Activated CD8-positive, alpha-beta memory T cell treated with anti-CD3 and anti-CD28 coated beads, Interleukin-2, amount 10 ng/mL, durations not matched to agents 7 days and 5 days (primary cell): ENCODE measurements at places on chromosomes 3 and 15. TPM values are rescaled to one million over a fixed set of nuclear protein-coding genes. Genes with fewer than 3 reads are reported as not detected.
A peak's percentile ranks its signal among the peaks of the same experiment; 100 is the strongest.

GRCh38 chr3:73086071-73086494 is 24.6 kb downstream of the EBLN2 start:
- H3K36me3 ChIP-seq, result no peaks in the 10 kb centered on the region
- DNase-seq, result peak; percentile 52
- H3K27me3 ChIP-seq, result no peaks in the 10 kb centered on the region
- H3K4me1 ChIP-seq, result peaks cover 5% of the 10 kb centered on the region
- H3K4me3 ChIP-seq, result no peak overlapping the region

GRCh38 chr3:156816794-156817645 is 9.1 kb upstream of the LEKR1 start:
- peak overlapping the region; percentile 96 for H3K27ac ChIP-seq
- peak; percentile 94 for DNase-seq
- peaks cover 64% of the 10 kb centered on the region for H3K4me1 ChIP-seq
- H3K36me3 ChIP-seq, result peaks cover 6% of the 10 kb centered on the region

GRCh38 chr15:68369931-68370767 is 61.8 kb downstream of the ITGA11 start:
- DNase-seq, result no peak
- H3K4me3 ChIP-seq, result no peak overlapping the region
- H3K27ac ChIP-seq, result no peak overlapping the region
- peaks cover 6% of the 10 kb centered on the region for H3K27me3 ChIP-seq
- no peaks in the 10 kb centered on the region for H3K36me3 ChIP-seq

Gene CEP19
- total RNA-seq, result 4.1 TPM

Gene CPEB1
- not detected for total RNA-seq

Gene HTD2
- 6.9 TPM for total RNA-seq

- H3K36me3 ChIP-seq, result no peaks in the 10 kb centered on the region
- H3K27ac ChIP-seq, result no peak overlapping the region
- no peaks in the 10 kb centered on the region for H3K27me3 ChIP-seq
- peaks cover 6% of the 10 kb centered on the region for H3K4me1 ChIP-seq
Measured at GRCh38 chr3:111971533-111972130, 7.2 kb upstream of the ABHD10 start.

DNA sequence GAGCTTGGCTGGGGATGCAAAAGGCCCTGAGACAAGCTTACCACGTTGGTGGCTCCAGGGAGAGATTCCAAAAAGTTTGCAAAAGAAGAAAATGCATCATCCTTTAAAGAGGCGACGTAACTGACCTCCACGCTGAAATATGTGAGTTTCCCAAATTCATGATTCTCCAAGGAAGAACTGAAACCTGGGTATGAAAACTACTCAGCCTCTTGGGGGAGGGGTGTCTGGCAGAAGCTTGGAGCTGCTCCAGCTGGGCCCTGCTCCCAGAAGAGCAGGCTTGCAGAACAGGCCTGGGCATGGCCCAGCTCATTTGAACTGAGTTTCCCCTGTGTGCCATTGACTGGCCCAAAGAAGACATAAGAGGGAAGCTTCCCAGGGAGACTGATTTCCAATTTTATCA is 20.5 kb downstream of the CPN2 start:
- peaks cover 22% of the 10 kb centered on the region for H3K27me3 ChIP-seq
- H3K27ac ChIP-seq, result no peak overlapping the region
- no peaks in the 10 kb centered on the region for H3K36me3 ChIP-seq
- H3K4me1 ChIP-seq, result peaks cover 11% of the 10 kb centered on the region
- H3K4me3 ChIP-seq, result no peak overlapping the region

Gene CHRFAM7A
- 2.1 TPM for total RNA-seq

Gene C3orf80
- 0.15 TPM for total RNA-seq

Gene OR5K2
- total RNA-seq, result not detected

DNA sequence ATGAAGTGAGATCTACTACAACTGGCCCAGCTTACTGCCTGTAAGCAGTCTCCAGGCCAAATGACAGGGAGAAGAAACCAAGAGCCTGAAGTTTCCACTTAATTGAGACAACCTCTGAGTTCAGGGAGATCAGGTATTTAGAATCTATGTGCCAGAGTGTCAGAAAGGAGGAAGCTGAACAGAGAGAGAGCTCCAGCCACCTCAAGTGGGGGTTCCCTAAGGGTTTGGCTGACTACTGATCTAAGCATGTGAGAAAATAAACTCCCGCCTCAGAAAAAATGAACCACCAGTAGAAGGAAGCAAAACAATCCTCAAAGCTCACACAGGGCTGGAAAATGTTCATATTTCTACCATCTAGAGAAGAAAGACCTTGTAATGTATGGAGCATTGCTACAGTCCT is 25.0 kb downstream of the ADAM10 start:
- H3K4me3 ChIP-seq, result no peak overlapping the region
- DNase-seq, result no peak
- no peak overlapping the region for H3K27ac ChIP-seq
- no peaks in the 10 kb centered on the region for H3K27me3 ChIP-seq

GRCh38 chr3:150627557-150627956 is 24.4 kb downstream of the SELENOT start:
- H3K4me3 ChIP-seq, result no peak overlapping the region
- H3K27me3 ChIP-seq, result no peaks in the 10 kb centered on the region
- DNase-seq, result no peak
- no peak overlapping the region for H3K27ac ChIP-seq
- H3K4me1 ChIP-seq, result peaks cover 5% of the 10 kb centered on the region

Gene CTXND1
- not detected for total RNA-seq

DNA sequence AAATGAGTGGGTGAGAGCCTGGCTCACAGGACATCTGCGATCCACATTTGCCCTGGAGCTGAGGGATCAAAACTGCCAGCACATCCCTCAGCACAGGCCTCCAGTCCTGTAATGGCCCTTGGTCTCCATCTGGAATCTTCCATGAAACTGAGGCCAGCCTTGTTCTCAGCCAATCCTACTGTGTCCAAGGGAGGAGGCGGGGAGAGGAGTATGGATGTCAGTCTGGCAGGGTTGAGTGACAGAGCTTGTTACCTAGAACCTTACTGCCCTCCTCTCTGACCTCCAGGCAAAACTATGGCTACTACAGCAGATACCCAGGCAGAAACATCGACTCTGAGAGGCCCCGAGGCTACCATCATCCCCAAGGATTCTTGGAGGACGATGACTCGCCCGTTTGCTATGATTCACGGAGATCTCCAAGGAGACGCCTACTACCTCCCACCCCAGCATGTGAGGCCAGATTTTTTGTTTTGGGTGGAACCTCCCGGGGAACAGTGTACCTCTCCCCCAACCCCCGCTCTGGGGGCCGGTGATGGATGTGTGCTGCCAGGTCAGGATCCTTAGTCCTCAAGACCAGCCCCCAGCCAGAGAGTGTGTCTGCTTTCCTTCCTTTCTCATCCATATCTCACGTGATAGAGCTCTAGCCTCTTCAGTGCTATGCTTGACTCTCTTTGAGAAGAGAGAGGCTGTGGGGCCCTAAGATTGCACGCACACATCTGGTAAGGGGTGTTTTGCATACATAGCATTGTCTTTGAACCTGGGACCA is 41.3 kb downstream of the CHDH start:
- no peaks in the 10 kb centered on the region for H3K4me1 ChIP-seq
- no peak for DNase-seq
- no peaks in the 10 kb centered on the region for H3K36me3 ChIP-seq
- H3K27me3 ChIP-seq, result no peaks in the 10 kb centered on the region
- no peak overlapping the region for H3K4me3 ChIP-seq

- H3K27me3 ChIP-seq, result peaks cover 7% of the 10 kb centered on the region
- H3K27ac ChIP-seq, result no peak overlapping the region
- H3K4me1 ChIP-seq, result peaks cover 8% of the 10 kb centered on the region
- DNase-seq, result no peak
- H3K36me3 ChIP-seq, result no peaks in the 10 kb centered on the region
- no peak overlapping the region for H3K4me3 ChIP-seq
Measured at GRCh38 chr15:39595338-39596221, 14.7 kb downstream of the THBS1 start.

Gene HTR3E
- not detected for total RNA-seq

GRCh38 chr15:93826790-93827189 is 404.6 kb upstream of the MCTP2 start:
- H3K27me3 ChIP-seq, result no peaks in the 10 kb centered on the region
- DNase-seq, result no peak
- H3K36me3 ChIP-seq, result no peaks in the 10 kb centered on the region
- H3K4me3 ChIP-seq, result no peak overlapping the region

DNA sequence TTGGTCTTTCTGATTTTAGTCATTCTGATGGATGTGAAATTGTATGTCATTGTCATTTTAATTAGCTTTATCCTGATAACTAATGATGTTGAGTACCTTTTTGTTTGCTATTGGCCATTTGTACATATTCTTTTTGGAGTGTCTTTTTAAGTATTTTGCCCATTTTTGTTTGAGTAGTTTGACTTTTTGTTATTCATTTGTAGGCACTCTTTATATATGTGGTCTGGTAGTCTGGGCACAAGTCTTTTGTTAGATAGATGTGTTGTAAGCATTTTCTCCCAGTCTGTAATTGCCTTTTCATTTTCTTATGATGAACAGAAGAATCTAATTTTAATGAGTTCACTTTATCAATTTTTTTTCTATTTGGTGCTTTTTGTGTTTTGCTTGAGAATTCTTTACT is 14.6 kb downstream of the GPR160 start:
- H3K4me3 ChIP-seq, result no peak overlapping the region
- no peak overlapping the region for H3K27ac ChIP-seq
- peaks cover 5% of the 10 kb centered on the region for H3K36me3 ChIP-seq
- peaks cover 33% of the 10 kb centered on the region for H3K4me1 ChIP-seq
- H3K27me3 ChIP-seq, result no peaks in the 10 kb centered on the region
- no peak for DNase-seq

DNA sequence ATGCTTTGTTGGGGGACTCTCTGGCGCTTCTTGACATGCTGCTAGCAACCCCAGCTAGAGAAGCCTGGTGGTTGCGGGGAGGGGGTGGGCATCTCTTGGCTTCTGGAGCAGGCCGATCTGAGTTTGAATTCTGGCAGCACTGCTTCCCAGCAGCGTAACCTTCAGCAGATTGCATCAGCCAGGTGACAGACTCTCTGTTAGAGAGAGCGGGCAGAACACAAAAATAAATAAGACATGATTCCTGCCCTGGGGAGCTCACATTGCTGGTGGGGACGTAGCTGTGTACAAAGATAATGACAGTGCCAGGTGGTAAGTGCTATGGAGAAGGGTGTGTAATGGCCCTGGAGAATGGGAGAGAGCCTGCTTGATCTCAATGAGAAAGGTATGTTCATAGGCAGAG is 87.4 kb downstream of the THSD4 start:
- H3K4me1 ChIP-seq, result no peaks in the 10 kb centered on the region
- H3K4me3 ChIP-seq, result no peak overlapping the region
- no peaks in the 10 kb centered on the region for H3K27me3 ChIP-seq
- H3K27ac ChIP-seq, result no peak overlapping the region

GRCh38 chr3:67389176-67389575 is 265.2 kb downstream of the SUCLG2 start:
- no peak overlapping the region for H3K27ac ChIP-seq
- no peak overlapping the region for H3K4me3 ChIP-seq
- no peaks in the 10 kb centered on the region for H3K27me3 ChIP-seq
- H3K36me3 ChIP-seq, result peaks cover 41% of the 10 kb centered on the region

Gene PIF1
- 59.5 TPM for total RNA-seq

- H3K4me3 ChIP-seq, result no peak overlapping the region
- H3K4me1 ChIP-seq, result peaks cover 5% of the 10 kb centered on the region
- H3K36me3 ChIP-seq, result no peaks in the 10 kb centered on the region
- peaks cover 10% of the 10 kb centered on the region for H3K27me3 ChIP-seq
- no peak for DNase-seq
Measured at GRCh38 chr15:38996111-38996631, 431.6 kb upstream of the RASGRP1 start.

DNA sequence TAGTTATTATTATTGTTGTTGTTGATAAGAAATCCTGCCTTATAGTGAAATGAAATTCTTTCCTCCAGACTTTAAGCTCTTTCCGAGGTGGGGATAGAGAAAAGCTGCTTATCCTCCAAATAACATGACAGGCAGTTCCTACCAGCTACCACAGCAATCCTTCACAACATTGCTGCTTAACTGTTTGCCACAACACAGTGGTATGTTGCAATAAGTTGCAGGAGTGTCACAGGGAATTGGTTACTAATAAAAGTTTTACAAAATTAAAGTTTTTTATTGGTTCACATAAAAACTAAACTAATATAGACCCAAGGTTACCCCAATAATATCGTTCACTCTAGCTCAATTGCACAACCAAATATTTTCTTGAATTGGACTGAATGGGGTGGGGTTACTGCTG is 57.4 kb upstream of the ICE2 start:
- no peak overlapping the region for H3K4me3 ChIP-seq
- peak overlapping the region; percentile 6 for H3K27ac ChIP-seq
- peaks cover 35% of the 10 kb centered on the region for H3K36me3 ChIP-seq
- DNase-seq, result no peak
- peaks cover 79% of the 10 kb centered on the region for H3K4me1 ChIP-seq
- no peaks in the 10 kb centered on the region for H3K27me3 ChIP-seq

- no peaks in the 10 kb centered on the region for H3K27me3 ChIP-seq
- H3K4me3 ChIP-seq, result peak overlapping the region; percentile 93
- H3K36me3 ChIP-seq, result no peaks in the 10 kb centered on the region
- DNase-seq, result peak; percentile 82
- peaks cover 34% of the 10 kb centered on the region for H3K4me1 ChIP-seq
Measured at GRCh38 chr3:11719406-11720303, 75.9 kb upstream of the VGLL4 start.

Gene GRM2
- 0.55 TPM for total RNA-seq

GRCh38 chr3:153350420-153350819 is 188.4 kb downstream of the RAP2B start:
- H3K4me3 ChIP-seq, result no peak overlapping the region
- no peaks in the 10 kb centered on the region for H3K4me1 ChIP-seq
- no peak overlapping the region for H3K27ac ChIP-seq
- no peaks in the 10 kb centered on the region for H3K27me3 ChIP-seq
- no peaks in the 10 kb centered on the region for H3K36me3 ChIP-seq

Gene ZIC4
- not detected for total RNA-seq

Gene ACOX2
- not detected for total RNA-seq

DNA sequence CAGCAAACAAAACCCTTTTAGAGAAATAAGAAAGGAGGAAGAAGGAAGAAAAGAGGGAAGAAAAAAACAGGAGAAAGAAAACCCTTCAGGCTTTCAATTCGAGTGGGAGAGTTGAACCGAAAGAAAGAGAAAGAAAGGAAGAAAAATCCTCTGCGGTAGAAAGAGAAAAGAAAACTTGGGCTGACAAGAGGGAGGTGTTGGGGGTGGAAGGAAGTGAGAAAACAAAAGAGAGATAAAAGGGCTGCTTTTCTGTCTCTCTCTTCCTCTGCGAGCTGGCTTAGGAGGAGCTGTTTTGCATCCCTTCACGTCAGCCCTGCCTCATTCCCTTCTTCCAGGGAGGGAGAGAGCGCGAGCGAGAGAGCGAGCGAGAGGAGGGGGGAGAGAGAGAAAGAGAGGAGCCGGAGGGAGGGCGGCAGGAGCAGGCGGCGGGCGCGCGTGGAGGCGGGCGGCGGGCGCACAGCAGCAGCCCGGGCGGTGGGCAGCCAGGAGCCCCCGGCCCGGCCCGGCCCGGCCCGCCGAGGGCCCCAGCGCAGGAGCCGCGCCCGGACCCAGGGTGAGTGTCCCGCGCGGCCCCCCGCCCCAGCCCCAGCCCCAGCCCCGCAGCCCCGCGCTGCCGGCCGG is at the start of gene ZNF710:
ZNF710 (plus strand) TSS at position 263 of the 621 bp plus-strand sequence. CDS start 65,814 bp downstream, outside the sequence.
- H3K36me3 ChIP-seq, result peaks cover 4% of the 10 kb centered on the region
- H3K4me1 ChIP-seq, result peaks cover 33% of the 10 kb centered on the region
- H3K27me3 ChIP-seq, result peaks cover 3% of the 10 kb centered on the region
- H3K27ac ChIP-seq, result peak within 1 kb of the TSS; percentile 87

Gene RRP9
- 38.0 TPM for total RNA-seq

GRCh38 chr15:45371546-45371945 is 6.8 kb downstream of the GATM start:
- H3K27me3 ChIP-seq, result peaks cover 45% of the 10 kb centered on the region
- DNase-seq, result no peak
- no peak overlapping the region for H3K27ac ChIP-seq
- no peak overlapping the region for H3K4me3 ChIP-seq
- H3K4me1 ChIP-seq, result peaks cover 3% of the 10 kb centered on the region

Gene PP2D1
- total RNA-seq, result not detected

Gene CFAP91
- total RNA-seq, result not detected

GRCh38 chr3:25940935-25941334 is 151.0 kb downstream of the OXSM start:
- no peak overlapping the region for H3K4me3 ChIP-seq
- no peaks in the 10 kb centered on the region for H3K4me1 ChIP-seq
- H3K36me3 ChIP-seq, result no peaks in the 10 kb centered on the region
- H3K27ac ChIP-seq, result no peak overlapping the region

Gene MEIS2
- 0.07 TPM for total RNA-seq
